ENCODE measurements at places on chromosomes 5 and 9.

DNA sequence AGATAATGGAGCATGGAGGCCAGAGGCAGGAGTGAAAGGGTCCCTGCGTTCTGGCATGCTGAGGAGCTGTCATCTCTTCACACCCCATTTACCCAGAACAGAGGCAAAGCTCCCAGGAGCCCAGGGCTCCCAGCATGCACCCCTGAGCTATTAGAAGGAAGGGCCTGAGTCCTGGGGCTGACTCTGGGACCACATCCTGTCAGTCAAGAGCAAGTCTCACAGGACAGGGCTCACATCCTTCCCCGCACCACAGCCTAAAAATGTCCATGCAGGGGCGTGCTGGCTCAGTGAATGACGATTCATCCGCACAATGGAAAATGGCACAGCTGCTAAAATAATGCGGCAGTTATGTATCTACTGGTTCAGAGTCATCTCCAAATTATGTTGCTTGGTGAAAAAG, 31.4 kb downstream of the CAMK2A start:
- no peak for DNase-seq

GRCh38 chr9:2230362-2230761, 215.2 kb downstream of the SMARCA2 start:
- no peak for DNase-seq

DNA sequence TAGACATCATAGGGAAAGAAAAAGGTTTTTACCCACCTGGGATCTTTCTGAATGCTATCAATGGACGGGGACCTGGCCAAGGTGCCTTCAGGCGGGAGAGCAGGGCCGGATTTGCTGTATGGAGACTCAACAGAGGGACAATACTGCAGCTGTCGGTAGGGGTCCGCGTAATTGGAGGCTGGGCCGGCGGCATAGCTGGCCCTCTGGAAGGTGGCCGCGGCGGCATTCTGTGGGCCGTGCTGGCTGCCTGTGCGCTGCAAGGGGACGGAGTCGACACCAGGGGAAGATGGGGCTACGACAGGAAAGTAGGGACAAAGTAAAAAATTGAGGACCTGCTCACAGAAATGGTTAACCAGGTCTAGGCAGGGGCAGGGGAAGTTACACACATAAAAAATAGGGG, 557.9 kb downstream of the CTNND2 start:
- DNase-seq = no peak

- DNase-seq = no peak
Measured at GRCh38 chr5:88188458-88189132, 80.0 kb downstream of the TMEM161B start.

DNA sequence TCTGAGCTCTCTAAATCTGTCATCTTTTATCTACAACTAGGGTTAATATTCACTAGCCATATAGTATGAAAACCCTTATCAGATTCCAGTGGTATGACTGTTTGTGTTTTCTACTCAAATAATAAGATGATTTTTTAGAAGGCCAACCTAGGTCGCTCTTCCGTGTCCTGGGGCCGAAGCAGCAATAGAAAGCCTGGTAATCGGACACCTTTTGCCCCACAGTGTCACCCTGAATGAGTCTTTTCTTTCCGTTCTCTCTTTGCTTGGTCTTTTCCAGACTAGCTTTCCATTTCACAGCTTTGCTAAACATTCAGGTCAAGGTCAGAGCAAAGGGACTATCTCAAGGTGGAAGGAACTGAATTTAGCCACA, 243.3 kb upstream of the ANKRD55 start:
- no peak for DNase-seq

GRCh38 chr9:107559494-107560086, 70.0 kb upstream of the KLF4 start:
- DNase-seq = no peak

GRCh38 chr5:10533226-10533625, 30.6 kb upstream of the ANKRD33B start:
- no peak for DNase-seq

DNA sequence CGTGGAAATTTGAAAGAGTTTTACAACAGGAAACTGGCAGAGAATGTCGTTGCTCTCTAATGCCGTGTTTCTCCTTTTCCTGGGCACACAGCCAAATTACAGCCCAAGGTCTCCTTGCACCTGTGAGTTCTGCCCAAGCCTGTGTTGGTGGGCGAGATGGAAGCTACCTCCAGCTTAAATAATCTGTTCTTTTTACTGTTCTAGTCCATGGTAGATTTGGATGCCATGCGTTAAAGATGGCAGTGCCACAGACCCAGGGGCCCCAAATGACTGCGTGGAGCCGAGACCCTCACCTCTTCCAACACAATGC, 92.6 kb upstream of the IRX4 start:
- DNase-seq = no peak

GRCh38 chr5:71937921-71938698, 169.2 kb upstream of the MAP1B start:
- DNase-seq = no peak

DNA sequence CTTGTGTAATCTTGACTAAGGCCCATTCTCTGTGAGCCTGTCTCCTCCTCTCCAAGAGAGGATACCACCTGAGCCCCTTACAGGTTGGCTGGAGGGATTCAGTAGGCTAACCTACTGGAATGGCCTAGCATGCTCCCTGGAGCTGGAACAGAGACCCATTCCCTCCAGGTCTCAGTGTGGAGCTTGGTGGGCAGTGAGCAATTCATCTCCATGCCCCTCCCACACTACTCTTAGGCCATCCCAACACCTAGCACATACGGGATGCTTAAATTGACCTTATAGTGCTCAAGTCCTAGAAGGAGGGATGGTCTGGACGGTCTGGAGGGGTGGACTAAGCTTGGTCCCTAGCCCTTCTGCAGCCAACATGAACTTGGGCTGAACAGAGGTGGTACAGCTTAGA, 75.6 kb downstream of the CRB2 start:
- no peak for DNase-seq

- DNase-seq = no peak
Measured at GRCh38 chr5:142481410-142481809, 156.6 kb upstream of the SPRY4 start.

DNA sequence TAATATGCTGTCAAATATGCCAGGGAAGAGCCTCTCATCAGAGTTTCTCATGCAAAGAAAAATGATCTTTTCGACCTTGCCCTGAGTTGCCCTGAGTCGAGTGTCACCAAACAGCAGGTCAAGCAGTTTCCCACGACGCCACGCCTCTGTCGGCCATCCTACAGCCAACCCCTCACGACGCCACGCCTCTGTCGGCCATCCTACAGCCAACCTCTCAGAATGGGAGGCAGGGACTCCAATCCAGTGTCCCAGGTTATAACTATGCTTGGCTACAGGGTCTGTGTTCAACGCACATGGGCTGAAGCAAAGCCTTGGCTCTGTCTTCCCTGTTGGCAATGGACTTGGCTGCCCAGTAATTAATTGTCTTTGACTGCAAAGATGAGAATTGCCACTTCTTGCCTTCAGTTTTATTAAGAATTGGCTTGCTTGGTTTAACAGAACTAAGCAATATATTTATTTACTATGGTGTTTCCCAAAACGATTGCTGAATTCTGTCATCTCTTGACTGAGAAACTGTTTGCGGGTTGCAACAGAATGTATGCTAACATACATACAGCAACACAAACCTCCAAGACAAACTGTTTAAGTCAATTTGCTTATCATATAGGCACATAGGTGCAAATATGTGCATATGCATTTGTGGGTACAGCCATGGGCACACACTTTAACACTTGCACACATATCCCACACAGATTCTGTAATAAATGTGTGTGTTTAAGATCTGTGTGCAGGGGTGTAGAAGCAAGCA, 352.9 kb downstream of the GLIS3 start:
- no peak for DNase-seq

DNA sequence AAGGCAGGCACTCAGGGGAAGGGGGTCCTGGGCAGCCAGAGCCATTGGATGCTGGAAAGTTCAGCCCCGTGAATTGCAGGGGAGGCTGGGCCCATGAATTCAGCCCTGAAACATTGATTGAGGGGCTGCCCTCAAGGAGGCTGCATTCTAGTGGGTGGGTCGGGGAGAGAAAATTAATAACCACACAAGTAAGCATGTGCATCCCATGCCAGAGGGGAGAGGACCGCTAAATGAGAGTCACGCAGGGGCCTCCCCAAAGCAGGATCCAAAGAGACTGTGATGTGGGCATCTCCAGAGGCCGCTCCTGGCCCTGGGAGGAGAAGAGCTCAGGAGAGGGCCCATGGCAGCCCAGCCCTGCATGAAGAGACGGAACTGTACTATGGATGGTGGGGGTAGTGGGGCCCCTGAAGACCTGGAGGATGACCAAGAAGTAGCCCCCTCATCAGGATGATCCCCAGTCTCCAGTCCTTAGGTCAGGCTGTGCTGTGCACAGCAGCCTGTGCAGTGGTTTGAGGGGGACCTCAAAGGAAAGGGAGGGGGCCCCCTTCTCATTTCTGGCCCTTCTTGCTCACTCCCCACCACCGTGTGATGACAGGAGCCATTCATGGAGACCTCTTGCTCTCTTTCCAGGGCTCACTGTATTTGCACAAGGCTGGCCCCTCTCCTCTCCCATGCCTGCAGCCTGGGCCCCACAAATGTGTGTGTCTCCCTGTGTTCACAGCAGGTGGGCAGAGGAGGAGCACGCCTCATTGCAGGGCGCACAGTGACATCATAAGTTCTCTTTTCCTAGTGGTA, 233.6 kb upstream of the IRX1 start:
- no peak for DNase-seq

DNA sequence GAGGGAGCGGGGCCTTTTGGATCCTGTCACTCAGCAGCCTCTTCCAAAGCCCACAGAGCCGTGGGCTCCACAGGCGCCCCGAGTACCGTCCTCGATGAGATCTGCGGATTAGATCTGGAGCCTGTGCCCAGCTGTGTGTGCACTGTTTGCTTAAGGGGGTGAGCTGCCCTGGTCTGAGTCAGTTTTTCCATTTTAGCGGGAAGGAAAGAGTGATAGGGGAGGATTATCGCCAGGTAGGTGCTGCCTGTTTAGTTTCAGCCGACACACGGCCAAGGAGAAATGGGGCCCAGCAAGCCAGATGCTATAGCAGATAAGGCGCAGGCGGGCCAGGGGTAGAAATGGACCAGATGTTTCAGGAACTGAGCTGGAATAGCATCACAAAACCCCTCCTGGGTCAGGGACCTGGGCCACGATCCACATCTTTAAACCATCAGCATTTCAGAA, 18.1 kb downstream of the COL5A1 start:
- DNase-seq = no peak

DNA sequence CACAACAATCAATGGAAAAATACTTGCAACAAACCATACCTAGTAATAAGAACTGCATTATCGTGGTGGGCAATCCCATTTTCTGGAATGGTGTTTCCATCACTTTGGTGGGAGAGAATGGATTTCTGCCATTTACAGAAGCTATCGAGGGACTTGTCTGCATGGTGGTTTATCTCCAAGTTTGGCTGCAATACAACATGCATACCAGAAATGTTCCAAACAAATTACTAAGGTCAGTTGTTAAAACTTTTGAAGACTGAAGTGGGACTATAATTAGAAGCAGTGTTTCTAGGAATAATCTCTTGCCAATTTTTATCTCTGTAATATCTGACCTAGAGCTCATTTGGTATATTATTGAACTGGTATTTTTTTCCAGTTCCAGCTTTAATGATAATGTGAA, 30.3 kb downstream of the ADAMTS6 start:
- DNase-seq = no peak

DNA sequence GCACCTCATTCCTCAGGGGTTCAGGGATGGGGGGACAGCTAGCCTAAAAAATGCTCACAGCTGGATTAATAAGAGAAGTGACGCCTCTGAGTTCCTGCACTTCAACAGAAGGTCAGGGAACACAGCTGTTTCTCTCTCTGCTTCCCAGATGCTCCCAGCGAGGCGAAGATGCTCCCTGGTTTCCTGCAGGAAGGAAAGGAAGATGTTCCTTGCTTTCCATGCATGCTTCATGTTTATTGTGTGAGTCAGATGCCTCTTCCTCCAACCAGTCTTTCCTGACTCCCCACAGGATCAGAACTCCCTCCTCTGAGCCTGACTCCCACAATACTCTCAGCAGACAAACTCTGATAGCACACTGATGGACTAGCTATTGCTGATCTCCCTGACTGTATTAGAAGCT, 71.9 kb downstream of the MFAP3 start:
- no peak for DNase-seq

DNA sequence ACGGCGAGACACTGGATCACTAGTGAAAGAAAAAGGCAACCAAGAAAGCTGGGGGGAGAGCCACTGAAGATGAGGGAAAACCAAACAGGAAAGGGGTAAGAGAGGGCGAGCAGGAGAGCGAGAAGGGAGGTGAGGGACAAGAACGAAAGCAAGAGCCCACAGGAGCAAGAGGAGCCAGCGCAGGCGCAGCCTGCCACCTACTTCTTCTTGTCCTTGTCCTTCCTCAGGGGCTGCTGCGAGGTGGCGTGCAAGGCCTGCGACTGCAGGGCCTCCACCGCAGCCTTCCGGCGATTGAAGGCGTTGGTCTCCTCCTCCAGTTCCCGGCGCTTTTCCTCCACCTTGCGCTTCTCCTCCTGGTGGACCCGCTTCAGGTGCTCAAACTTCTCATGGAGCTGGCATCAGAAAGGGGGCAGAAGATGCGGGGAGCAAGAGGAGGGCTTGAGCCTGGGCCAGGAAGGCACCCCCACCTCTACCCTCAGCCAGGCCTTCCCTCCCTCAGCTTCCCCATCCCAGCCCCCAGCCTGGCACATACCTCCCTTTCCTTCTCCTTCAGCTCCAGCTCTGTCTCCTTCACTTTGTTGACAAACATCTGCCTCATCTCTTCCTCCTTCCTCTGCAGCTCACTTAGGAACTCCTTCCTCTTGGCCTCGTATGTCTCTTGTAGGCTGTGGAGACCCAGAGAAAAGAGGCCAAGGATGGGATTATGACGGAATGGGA, 13.5 kb downstream of the CCNI2 start:
- DNase-seq = no peak

DNA sequence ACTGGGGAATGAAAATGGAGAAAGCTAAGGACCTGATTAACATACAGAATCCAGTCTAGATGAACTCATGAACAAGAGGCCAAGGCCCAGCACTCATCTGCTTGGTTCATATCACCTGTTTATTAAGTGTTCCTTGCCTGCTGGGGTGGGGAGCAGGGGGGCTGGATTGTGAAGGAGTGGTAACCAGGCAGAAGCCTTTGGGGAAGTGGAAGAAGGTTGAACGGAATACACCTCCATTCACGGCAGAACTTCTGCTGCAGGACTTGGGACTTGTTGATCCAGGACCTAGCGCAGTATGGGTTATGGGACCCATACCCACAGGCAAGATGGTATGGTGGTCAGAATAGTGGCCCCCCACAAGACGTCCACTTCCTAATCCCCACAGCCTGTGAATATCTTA, 8.8 kb upstream of the SEPTIN8 start:
- no peak for DNase-seq

DNA sequence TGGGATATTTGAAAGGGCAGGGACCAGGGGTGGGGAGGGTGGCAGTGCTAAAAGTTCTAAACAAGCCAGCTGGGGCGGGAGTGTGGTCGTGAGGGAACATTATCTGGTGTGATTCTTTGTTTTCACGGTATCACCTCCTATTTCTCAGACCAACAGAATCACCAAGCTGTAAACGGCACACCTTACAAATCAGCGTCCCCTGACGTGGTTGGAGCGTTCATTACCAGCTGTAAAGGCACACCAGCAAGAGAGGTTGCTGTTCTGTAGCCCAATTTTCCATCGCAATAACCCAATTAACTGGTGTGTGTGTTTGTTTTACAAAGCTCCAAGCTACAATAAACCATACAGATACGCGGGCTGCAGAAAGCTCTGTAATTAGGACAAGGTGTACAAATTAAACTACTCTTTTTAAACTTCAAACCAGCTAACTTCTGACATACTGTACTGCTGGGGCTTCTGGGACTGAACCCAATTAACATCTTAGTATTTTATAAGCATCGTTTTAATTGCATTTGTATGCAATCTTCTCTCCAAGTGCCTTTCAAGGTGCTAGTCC, 303.6 kb upstream of the CLINT1 start:
- DNase-seq = no peak

GRCh38 chr5:172771439-172772111, 580 bp upstream of the DUSP1 start:
- no peak for DNase-seq
